ENCODE measurements at places on chromosomes 5 and 9. TPM values are rescaled to one million over a fixed set of nuclear protein-coding genes. Genes with fewer than 3 reads are reported as not detected.
A peak's percentile ranks its signal among the peaks of the same experiment; 100 is the strongest.

PRUNE2 gene
- total RNA-seq: 4.6 TPM

GRCh38 chr9:34501889-34502425, 20.8 kb downstream of the ENHO start:
- peak; percentile 68 for DNase-seq
- H3K27ac ChIP-seq: peak overlapping the region; percentile 48
- H3K27me3 ChIP-seq: no peaks in the 10 kb centered on the region
- H3K36me3 ChIP-seq: no peaks in the 10 kb centered on the region

DNA sequence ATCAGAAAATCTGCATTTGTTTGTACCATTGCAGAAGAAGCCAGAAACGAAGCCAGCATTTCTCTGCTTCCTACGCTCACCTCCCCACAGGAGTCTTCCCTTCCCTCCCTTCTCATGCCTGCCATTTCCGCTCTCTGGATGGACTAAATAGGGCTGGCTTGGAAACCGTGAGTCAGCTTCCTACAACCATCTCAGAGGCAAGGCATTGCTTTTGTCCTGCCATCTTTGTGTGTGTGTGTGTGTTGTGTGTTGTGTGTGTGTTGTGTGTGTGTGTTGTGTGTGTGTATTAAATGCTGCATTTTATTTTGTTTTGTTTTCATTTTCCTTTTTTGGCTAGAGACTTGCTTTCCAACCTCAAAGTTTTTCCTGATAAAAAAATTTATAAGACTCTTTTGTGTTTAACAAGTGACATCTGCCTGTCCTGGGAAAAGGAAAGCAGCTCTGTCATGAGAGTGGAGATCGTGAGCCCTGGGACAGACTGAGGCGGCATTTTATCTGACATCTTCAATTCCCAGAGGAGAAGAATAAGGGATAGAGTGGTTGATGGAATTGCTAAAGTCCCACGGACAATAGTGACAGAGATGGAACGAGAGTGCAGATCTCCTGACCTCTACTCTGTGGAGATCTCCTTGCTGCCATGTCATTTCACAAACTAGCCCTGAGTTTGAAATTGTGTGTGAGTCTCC, 7.5 kb upstream of the EGFLAM start:
- no peak overlapping the region for H3K4me3 ChIP-seq
- DNase-seq: no peak
- no peaks in the 10 kb centered on the region for H3K4me1 ChIP-seq
- H3K27me3 ChIP-seq: no peaks in the 10 kb centered on the region

NRARP gene
- 3.5 TPM for total RNA-seq

DNA sequence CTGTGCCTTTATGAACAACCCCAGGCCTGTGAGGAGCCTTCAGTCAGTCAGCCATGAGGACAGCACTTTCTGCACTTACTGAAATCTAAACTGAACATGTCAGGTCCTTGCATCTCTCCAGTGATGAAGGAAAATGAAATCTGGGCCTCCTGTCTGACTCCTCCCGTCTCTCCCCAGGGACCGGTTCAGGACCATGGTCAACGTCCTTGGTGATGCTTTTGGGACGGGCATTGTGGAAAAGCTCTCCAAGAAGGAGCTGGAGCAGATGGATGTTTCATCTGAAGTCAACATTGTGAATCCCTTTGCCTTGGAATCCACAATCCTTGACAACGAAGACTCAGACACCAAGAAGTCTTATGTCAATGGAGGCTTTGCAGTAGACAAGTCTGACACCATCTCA, 77.0 kb upstream of the PLPP6 start:
- H3K27ac ChIP-seq: no peak overlapping the region
- no peaks in the 10 kb centered on the region for H3K4me1 ChIP-seq
- DNase-seq: no peak
- no peak overlapping the region for H3K4me3 ChIP-seq
- H3K36me3 ChIP-seq: no peaks in the 10 kb centered on the region

- no peaks in the 10 kb centered on the region for H3K27me3 ChIP-seq
- DNase-seq: no peak
- no peak overlapping the region for H3K4me3 ChIP-seq
- no peaks in the 10 kb centered on the region for H3K4me1 ChIP-seq
- no peak overlapping the region for H3K27ac ChIP-seq
Observed at GRCh38 chr5:78404682-78405293, 44.4 kb downstream of the SCAMP1 start.

GRCh38 chr5:139137697-139138096, 60.5 kb downstream of the SIL1 start:
- DNase-seq: no peak
- H3K4me1 ChIP-seq: no peaks in the 10 kb centered on the region
- H3K27ac ChIP-seq: no peak overlapping the region
- no peak overlapping the region for H3K4me3 ChIP-seq
- no peaks in the 10 kb centered on the region for H3K36me3 ChIP-seq
